Right kidney (tissue), 9 donors: ENCODE measurements at places on chromosomes 12 and 14.

DNA sequence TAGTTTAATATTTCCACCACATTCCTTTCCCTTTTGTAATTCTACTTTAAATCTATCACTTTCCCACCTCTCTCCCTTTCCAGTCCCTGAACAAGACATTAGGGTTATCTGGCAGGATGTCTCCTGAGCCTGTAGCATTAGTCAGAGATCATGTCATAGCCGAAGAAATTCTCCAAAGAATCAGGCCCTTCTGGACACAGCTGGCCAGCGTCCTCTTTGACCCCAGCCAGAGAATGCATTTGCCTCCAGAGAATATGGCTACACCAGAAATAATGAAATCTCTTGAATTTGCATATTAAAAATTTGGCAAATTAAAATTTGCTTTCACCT is 56.7 kb downstream of the NTF3 start:
- no peak for DNase-seq

- peak; percentile 73 for DNase-seq
Measured at GRCh38 chr12:49092086-49092815, 2.4 kb downstream of the DHH start.

GRCh38 chr12:65882486-65882885 is 58.2 kb downstream of the HMGA2 start:
- DNase-seq, result no peak

GRCh38 chr12:60935981-60936761 is 1324.0 kb upstream of the USP15 start:
- DNase-seq, result no peak

DNA sequence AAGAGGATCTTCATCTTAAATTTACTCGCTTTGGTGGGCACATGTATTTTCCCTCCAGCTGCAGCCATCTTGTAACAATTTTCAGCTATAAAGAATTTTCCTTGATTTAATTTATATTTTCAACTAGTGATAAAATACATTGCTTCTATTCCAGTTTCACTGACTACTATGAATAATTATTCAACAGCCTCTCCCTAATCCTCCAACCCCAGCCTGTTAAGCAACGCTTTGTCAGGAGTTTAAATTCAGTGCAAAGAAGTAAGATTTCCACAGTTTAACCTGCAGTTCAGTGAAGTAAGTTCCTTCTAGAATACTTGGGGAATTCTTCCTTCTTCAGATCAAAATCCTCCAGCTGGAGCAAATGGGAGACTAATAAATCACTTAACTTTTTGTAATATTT is 180.2 kb downstream of the MSRB3 start:
- no peak for DNase-seq

DNA sequence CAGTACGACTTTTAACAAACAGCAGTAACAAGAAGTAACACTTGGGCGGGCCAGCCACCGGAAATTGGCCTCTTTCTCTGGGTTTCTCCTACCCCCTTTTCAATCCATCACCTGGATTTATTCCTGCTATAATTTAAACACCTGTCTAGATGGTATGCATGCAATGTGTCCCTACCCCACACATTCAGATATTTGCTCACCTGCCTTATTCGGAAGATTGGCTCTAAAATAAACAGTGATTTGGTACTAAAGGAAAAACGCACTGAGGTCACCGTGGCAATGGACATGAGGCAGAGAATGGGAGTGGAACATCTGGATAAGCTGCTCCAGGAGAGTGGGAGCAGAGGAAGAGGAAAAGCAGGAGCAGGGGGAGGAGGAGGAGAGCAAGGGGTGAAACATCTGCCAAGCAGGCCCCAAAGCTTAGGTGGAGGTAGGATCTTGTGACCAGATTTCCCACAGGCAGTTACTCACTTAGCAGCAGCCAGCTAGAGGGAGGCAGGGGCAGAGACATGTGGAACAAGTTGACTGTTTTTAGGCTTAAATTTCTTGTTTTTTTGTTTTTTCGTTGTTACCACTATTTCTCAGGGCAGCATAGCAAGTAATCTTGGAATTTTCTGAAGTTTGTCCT is 150.9 kb downstream of the TTLL5 start:
- DNase-seq, result no peak

DNA sequence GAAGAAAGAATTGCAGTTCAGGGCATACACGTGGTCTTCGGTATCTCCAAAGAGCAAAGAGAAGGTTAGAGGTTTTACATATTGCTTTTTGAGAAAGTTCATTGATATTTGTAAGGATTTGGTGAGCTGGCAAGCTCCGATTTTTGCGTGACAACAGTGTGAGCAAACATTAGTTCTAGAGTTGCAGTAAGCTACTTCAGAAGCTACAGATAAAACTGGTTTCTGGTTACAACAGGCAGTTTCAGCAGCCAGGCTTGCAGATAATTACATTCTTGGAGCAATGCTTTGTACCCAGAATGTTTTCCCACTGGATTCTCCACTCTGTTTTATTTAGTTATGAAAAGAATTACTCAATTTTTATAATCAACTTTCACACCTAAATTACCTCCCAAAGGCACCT is 28.2 kb downstream of the KLRK1 start:
- no peak for DNase-seq

DNA sequence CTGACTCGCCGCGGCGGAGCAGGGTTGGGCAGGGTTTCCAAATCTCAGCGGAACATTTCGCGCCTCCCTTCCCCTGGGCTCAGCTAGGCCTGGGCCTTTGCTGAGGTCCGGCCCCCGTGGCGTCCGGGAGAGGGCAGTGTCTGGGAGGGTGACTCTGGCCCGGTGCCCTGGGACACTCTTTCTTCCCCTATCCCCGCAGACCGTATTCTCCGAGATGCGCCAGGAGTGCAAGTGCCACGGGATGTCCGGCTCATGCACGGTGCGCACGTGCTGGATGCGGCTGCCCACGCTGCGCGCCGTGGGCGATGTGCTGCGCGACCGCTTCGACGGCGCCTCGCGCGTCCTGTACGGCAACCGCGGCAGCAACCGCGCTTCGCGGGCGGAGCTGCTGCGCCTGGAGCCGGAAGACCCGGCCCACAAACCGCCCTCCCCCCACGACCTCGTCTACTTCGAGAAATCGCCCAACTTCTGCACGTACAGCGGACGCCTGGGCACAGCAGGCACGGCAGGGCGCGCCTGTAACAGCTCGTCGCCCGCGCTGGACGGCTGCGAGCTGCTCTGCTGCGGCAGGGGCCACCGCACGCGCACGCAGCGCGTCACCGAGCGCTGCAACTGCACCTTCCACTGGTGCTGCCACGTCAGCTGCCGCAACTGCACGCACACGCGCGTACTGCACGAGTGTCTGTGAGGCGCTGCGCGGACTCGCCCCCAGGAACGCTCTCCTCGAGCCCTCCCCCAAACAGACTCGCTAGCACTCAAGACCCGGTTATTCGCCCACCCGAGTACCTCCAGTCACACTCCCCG is 3.0 kb downstream of the WNT1 start:
- peak; percentile 56 for DNase-seq

- peak; percentile 76 for DNase-seq
Measured at GRCh38 chr14:77965919-77966435, 166.1 kb downstream of the ADCK1 start.
